ENCODE measurements at places on chromosomes 5 and 9.

- no peak for DNase-seq
Measured at GRCh38 chr9:15248621-15249020, 58.4 kb downstream of the TTC39B start.

DNA sequence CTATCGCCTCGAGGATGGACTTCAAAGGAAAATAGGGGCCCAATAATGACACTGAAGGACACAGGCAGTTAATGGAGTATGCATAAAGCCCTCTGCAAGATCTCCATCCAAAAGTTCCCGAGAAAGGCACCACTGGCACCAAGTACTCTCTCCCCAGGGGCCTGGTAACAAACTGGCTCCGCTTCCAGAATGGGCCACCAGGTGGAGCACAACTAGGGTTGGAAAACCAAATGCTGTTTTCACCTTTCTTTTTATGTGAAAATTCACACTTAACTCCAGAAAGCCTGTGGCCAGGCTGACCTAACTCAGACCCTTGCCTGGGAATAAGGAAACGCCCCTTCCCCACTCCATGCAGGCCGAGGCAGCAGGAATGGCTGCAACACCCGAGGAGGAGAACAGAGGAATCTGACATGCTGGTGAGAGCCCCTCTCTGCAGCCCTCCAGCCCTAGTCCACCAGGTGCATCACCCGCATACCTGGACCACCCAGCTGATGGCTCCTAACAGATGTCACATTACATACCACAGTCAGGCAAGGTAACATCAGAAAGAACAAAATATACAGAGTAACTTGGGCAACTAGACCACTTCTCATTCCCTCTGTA, 42.8 kb downstream of the CAMSAP1 start:
- peak; percentile 37 for DNase-seq

GRCh38 chr5:168859471-168859870, 280.3 kb upstream of the PANK3 start:
- no peak for DNase-seq

- peak; percentile 100 for DNase-seq
Measured at GRCh38 chr5:134555890-134556311, 30.4 kb downstream of the JADE2 start.

- DNase-seq = peak; percentile 33
Measured at GRCh38 chr9:122122903-122123632, 30.0 kb upstream of the TTLL11 start.

GRCh38 chr5:176959051-176959450, 47.5 kb downstream of the UIMC1 start:
- no peak for DNase-seq

DNA sequence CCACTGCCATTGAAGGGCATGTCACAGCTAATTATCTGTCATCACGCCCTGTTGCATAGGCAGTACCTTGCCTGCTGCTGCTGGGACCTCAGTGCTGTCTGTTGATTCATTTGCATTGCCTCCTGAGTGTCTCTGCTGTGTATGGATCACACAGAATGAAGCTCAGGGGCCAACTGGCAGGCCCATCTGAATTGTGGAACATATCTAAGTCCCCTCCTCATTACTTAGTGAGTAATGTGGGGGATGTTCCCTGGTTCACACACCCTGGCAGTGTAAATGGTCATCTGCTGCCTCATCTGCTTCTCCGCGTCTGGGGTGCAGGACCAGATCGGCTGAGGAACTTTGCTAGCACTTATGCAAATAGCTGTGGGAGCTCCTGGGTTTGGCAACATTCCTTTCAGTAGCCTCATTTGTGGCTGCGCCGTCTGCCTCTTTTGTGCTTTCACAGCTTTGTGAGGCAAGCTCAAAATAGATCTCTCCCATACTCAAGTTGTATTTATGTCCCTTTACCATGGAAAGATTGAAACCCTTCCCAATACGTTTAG, 25.4 kb downstream of the TYRP1 start:
- DNase-seq = peak; percentile 52

DNA sequence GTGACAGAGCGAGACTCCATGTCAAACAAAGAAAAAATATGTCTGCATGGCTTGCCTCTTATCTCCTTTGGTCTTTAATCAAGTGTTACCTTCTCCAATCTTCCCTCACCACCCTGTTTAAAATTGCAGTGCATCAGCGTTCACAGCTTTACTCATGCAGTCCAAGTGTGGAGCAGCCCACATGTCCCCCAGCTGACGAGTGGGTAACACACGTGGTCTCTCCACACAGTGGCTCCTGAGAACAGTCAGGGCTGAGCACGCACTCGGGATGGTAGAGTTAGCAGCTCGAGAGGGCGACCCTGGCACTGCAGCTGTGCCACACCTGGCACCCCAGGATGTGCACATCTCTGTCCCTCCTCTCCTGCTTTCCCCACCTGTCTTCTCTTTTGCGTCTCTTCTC, 25.9 kb upstream of the CFAP157 start:
- no peak for DNase-seq
